ENCODE measurements at places on chromosomes 2 and 18. TPM values are rescaled to one million over a fixed set of nuclear protein-coding genes. Genes with fewer than 3 reads are reported as not detected.

The NT5C1B gene
- 0.55 TPM for polyA plus RNA-seq

The TSPYL6 gene
- polyA plus RNA-seq = not detected

The MC5R gene
- polyA plus RNA-seq = not detected

The NOSTRIN gene
- polyA plus RNA-seq = not detected

The PLEKHA3 gene
- polyA plus RNA-seq = 36.5 TPM
